Left lung (tissue), 14 donors: ENCODE measurements at places on chromosomes 4 and X. TPM values are rescaled to one million over a fixed set of nuclear protein-coding genes. Genes with fewer than 3 reads are reported as not detected.
A peak's percentile ranks its signal among the peaks of the same experiment; 100 is the strongest.

Gene NKX3-2
- not detected for total RNA-seq

DNA sequence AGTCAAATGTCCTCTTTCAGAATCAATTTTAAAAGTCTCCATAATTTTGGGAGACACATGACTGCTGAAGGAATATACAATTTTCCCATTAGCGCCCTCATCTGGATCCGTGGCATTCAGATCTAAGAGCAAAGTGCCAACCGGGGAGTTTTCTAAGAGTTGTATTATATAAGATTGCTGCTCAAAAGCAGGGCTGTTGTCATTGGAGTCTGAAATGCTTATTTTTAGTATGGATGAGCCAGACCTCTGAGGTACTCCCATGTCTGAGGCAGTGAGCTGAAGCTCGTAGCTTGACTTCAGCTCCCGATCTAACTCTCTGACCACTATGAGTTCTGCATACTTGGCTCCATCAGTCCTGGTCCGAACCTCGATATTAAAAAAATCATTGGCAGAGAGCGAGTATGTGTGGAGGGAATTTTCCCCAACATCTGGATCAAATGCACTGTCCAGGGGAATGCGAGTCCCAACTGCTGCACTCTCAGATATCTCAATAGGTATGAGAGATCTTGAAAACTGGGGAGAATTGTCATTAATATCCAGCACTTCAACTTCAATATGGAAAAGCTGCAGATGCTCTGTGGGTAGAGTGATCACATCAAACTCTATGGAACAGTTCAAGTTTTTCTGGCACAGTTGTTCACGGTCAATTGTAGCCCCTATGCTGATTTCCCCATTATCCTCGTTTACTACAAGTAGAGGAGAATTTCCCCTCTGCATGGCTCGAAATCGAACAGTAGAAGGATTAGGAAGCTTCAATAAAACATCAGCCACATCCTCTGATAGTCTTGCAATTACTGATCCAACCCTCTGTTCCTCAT, 917 bp downstream of the PCDH18 start:
- DNase-seq, result peak; percentile 60

Gene COL4A6
- total RNA-seq, result 1.2 TPM

- DNase-seq, result peak; percentile 5
These were observed 32.8 kb downstream of the STBD1 start for GRCh38 chr4:76339364-76339763.

DNA sequence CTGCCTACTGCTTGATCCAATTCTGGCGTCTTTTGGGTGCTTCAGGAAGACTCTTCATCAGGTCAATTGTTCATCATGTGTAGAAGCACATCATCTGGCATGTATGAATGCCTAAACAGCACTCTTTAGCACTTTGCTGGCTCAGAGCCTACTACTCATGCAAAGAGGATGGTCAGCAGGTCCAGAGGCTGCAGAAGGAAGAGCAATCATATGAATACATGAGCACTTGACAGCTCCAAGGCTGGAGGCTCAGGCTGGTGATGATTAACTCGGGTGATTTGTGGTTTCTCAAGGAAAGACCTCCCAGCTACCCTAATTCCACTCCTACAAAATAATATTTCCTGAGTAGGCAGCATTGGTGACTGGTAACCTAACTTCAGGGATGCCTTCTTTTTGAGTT, 103.8 kb upstream of the CXCL13 start:
- no peak for DNase-seq

Gene STOX2
- 12.4 TPM for total RNA-seq

DNA sequence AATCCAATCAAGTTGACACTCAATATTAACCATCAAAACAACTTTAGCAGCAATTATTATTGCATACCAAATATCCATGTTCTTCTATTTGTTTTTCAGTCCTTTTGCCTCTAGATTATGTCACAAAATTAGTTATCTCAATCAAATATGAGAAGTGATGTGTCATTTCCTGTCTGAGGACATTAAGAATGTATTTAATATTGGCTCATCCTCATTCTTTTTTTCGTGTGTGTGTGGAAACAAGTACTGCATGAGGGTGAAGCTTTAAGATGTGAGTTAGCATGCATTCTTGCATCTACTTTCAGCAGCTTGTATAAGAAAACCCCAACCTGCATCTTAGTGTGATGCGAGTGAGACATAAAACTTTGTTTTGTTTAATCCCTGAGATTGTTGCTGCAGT, 301.4 kb downstream of the GRIA2 start:
- DNase-seq, result no peak

DNA sequence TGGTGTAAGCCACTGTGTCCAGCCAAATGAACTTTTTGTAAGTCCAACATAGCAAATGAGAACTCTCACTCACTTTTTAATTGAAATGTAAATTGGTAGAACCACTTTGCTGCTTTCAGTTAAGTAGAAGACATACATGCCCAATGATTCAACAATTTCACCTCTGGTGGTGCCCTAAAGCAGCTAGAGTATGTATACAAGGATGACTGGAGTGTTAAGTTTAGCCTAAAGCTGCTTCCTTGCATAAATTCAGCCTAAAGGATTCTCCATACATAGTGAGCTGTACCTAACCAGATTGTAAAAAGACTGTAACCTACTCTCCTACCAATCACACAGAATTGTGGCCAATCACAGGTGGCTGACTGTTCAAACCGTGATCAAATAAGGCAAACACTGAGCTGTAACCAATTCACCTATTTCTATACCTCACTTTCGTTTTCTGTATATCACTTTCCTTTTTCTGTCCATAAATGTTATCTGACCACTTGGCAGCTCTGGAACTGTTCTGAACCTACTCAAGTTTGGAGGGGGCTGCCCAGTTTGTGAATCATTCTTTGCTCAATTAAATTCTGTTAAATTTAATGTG, 39.9 kb downstream of the PDS5A start:
- DNase-seq, result no peak

Gene HDX
- total RNA-seq, result 4.4 TPM

DNA sequence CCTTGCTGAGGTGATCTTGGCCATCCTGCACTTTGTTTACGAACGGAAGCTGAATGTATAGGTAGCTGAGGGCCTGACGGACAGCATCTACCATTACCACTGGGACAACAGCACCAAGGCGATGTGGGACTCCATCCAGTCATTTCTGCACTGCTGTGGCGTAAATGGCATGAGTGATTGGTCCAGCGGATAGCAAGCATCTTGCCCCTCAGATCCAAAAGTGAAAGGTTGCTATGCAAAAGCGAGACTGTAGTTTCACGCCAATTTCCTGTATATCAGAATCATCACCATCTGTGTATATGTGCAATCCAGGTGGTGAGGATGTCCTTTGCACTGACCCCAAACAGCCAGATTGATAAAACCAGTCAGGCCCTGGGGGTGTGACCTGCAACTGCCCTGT, 4.2 kb upstream of the PYURF start:
- DNase-seq, result no peak

- no peak for DNase-seq
These were observed 103.6 kb downstream of the GNL3L start for GRCh38 chrX:54633641-54634040.

Gene SLC6A8
- 10.5 TPM for total RNA-seq

GRCh38 chr4:89303177-89303576, 4.4 kb downstream of the GPRIN3 start:
- no peak for DNase-seq

DNA sequence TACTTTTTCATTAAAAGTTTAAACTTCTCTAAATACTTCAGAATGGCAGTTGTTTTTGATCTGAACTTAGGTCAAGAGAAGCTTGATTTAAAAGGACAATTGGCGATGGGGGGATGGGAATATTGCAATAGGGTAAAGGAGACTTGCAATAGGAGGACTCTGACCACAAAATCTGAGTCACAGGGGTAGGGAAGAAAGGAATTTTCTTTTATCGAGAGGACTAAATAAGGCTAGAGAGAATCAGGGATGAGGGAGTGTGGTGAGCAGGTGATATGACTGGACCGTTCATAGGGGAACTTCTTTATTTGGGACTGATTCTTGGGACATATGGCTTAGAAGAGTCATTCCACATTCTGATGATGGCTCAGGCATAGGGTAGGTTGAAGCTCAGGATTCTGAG, 1260.2 kb downstream of the ADGRL3 start:
- no peak for DNase-seq

DNA sequence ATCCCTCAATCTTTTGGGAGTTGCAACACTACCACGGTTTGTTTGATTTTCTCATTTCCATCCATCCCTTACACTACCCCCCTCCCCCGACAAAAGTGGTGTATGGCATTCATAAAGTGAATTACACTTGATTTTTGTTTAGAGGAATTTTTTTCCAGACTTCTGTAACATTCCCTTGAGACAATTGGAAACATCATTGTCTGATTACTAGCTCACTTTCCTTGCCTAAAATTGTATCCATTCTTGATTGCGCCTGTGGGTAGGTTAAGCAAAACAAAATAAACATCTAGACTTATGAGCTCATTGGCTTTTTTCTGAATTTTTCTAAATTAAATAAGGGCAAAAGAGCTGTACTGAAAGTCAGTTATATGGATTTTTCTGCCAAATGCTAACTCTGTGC, 3.5 kb downstream of the GPC3 start:
- DNase-seq, result no peak
